ENCODE measurements at places on chromosomes 3 and 15.

DNA sequence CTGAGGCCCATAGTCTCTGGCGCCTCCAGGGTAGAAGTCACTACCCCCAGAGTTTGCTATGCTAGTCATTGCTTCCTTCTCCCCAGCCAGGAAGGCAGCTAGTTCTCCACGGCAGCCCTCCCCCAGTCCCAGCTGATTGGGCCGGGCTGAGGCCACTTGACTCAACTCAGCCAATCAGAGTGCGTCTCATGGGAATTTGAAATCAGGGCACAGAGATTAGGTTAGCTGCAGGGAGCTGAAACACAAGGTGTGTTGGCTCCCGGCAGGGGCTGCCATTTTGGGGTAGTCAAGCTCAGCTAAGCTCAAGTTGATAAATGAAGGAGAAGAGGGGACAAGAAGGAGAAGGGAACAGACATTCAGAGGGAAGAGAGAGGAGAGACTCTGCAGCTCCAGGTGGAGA, 32.8 kb downstream of the LINGO1 start:
- no peak for DNase-seq

DNA sequence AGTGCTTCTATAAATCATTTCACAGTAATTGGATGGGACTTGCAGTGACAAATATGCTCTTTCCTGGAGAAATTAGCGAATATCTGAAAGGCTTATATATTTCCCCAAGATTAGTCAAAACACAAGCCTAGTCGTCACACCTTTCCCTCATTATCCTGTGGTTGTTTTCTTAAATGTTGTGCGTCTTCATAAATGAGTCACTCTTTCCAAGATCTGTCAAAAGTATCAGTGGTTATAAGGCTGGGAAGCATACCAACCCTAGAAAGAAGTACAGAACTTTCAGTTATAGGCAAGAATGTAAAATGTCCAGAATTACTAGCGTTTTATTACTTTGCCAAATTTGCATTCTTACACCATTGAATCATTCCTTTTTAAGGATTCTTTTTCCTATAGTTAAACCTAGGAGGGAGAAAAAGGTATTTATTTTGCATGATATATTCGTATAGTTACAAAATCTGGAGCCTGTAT, 33.6 kb downstream of the TMEM212 start:
- no peak for DNase-seq

DNA sequence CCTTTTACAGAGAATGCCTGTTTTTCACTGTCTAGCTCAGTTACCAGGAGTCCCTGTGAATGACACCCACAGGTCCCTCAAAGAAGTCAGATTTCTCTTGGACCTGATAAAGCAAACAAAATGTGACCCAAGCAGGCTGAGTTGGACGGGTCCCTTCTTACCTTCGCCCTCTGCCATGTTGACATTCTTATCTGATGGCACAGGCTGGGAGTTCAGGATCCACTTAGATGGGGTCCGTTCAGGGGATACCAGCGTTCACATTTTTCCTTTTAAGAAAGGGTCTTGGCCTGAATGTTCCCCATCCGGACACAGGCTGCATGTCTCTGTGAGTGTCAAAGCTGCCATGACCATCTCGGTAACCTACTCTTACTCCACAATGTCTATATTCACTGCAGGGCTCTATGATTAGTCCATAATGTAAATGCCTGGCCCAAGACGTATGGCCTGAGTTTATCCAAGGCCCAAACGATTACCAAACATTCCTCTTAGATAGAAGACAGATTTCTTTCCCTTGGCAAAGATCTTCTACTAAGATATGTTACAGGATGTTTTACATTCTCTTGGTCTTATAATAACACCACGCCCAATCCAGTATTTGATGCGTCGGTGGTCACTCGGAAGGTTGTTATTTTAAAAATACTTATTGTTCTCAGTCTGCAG, 179.1 kb downstream of the THSD4 start:
- no peak for DNase-seq

DNA sequence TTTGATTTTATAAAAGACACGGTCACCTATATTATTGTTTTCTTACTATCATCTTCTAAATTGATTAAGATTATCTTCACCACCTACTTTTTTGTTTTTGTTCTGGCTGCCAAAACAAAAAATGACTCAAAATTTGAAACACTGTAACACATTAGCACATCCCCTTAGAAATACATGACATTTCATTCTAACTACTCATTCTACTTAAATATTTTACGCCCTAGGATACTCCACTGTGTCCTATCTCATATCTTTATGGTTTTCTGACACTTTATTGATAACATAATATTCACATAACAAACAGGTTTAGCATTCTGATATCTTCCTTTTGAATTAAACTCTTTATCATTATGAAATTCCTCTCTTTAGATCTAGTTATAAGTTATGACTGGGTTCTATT, 656.2 kb downstream of the GBE1 start:
- DNase-seq, result no peak

DNA sequence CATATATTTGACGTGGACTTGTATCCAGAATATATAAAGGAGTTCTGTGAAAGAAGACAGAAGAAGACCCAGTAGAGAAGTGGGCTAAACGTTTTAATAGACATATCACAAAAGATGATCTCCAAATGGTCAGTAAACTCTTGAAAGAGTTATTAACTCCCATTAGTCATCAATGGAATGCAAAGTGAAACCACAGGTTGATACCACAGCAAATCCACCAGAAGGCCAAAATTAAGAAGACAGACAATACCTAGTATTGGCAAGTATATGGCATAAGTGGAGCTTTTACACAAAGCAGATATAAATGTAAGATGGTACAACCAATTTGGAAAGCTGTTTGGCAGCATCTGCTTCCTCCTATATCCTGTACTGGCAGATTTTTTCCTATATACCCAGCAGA, 6.0 kb downstream of the SPATA16 start:
- no peak for DNase-seq

GRCh38 chr15:77608774-77609173, 23.9 kb downstream of the LINGO1 start:
- DNase-seq, result no peak

DNA sequence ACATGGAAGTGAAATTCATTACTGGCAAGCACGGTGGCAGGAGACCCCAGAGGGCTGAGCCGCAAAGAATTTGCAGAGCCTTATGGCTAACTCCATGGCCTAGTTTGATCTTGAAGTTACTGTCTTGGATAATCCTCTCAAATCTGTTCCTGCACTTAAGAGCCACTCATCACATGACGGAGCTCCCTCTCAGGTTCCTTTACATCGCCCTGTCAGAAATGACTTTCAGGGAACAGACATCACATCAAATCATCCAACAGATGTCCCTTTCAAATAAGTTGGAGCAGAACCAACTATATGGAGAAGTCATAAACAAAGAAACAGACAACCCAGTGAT, 328.8 kb upstream of the THBS1 start:
- DNase-seq, result no peak

DNA sequence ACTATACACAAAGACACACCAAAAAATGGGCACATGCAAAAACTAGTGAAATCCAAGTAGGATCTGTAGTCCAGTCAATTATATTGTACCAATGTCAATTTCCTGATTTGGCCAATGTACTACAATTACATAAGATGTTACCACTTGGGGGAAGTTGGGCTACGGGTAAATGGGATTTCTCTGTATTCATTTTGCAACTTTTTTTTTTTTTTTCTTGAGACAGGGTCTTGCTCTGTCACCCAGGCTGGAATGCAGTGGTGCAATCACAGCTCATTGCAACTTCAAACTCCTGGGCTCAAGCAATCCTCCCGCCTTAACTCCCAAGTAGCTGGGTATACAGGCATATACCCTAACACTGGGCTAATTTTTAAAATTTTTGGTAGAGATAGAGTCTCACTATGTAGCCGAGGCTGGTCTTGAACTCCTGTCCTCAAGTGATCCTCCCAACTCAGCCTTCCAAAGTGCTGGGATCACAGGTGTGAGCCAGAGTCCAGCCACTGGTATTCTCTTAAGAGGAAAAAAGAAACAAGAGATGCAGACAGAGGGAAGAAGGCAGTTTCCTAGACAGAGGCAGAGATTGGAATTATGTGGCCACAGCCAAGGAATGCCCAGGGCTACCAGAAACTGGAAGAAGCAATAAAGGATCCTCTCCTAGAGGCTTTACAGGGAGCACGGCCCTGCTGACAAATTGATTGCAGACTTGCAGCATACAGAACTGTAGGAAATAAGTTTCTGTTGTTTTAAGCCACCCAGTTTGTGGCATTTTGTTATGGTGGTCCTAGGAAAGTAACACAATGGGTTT, 33.3 kb downstream of the TFDP2 start:
- no peak for DNase-seq

DNA sequence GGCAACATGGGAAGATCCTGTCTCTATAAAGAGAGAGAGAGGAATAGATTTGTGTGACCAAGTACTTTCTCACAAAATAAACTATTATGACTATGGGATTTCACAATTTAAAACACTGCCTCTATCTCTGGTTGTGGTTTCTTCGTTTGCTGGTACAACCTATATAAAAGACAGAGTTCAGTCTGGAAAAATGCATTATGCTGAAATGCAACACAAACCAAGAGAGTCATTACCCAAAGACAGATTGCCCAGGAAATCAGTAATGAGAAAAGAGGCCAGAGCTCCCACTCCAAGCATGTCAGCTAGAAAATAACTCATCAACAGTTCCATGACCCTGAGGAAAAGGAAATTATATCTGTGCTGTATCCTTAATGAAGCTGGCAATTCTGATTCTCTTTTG, 23.2 kb downstream of the GPR176 start:
- no peak for DNase-seq

DNA sequence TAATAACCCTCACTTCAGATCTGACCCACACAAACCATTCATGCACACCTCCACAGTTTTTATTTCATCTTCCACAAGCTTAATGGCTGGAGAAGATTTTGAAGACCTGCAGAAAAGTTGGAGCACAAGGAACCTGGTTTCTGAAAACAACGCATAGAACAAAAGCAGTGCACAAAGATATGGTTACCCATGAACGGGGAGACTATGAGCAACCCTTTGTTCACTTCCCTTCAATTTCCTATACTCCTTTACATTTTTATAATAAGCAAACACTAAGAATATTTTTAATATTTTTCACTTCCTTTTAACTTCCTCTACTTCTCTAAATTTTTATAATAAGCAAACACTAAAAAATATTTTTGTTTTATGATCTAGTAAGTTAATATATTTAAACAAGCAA, 103.5 kb upstream of the UBE2E2 start:
- no peak for DNase-seq

GRCh38 chr3:15303728-15304127, 28.7 kb downstream of the SH3BP5 start:
- no peak for DNase-seq

GRCh38 chr3:150428562-150428961, 20.5 kb downstream of the TSC22D2 start:
- no peak for DNase-seq

DNA sequence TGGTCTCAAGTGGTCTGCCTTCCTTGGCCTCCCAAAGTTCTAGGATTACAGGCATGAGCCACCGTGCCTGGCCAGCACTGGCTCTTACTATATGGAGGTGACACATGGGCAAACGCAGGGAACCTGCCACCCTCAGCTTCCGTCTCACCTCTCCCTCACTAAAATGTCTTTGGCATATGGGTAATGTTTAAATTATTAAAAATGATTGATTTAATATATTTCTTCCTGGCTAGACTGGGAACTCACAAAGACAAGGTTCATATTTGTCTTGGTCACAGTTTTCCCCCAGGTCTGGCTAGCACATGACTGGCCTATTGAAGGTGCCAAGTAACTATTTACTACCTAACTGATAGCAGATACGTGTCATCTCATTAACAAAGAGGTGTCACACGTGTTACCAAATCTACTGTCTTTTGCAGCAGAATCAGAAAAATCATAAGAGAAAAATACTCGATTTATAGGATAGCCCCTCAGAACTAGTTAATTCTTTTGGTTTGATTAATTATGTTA, 48.2 kb downstream of the SYNM start:
- no peak for DNase-seq

DNA sequence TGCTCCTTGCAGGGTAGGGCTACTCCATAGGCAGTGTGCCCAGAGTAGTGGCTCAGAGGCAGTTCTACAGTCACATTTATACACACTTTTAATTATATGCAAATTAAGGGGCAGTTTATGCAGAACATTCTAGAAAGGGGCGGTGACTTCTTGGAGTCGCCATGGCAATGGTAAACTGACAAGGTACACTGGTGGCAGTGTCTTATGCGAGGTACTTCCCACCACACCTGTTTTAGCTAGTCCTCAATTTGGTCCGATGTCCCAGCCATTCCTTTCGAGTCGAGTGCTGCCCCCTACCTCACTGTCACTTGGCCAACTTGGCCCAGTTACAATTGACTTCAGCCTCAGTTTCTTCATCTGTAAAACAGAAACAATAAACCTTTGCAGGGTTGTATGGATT, 3.8 kb upstream of the IRAK2 start:
- DNase-seq, result no peak

- no peak for DNase-seq
Measured at GRCh38 chr3:172467170-172467824, 19.0 kb upstream of the GHSR start.

GRCh38 chr3:128226186-128226725, 73.0 kb downstream of the EEFSEC start:
- DNase-seq, result no peak

DNA sequence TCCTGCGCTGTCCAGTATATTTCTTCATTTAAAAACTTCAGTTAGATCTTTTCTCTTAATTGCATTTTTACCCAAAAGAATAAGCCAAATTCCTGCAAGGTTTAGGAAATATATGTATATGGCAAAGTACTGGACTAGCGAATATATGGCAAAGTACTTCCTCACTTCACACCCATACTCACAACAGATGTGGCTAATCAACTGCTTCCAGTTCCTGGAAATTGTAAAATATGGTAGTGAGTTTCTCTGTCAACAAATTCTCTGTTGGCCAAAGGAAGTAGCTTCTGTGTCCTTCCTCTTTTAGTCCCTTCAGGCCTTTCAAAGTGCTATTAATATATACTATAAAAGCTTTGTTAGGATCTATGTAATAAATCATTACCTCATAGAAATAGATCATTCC, 22.0 kb downstream of the GPR15 start:
- DNase-seq, result no peak

- no peak for DNase-seq
Measured at GRCh38 chr3:40939741-40940130, 259.6 kb upstream of the CTNNB1 start.

DNA sequence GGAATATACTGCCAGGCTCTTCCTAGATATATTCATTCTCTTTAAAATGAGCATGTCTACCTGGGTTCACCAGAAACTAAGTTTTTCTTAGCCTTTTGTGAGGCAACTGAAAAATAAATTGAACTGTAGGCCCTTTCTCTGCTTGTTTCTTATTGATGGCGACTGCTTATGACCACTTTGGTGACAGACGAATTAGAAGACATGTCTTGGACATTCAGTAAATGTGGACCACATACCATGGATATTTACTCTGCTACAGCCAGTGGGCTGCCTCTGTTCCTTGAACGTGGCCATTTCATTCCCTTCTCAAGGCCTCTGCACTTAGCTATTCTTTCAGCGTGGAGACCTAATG, 603 bp upstream of the SELENOK start:
- DNase-seq, result peak; percentile 12

GRCh38 chr3:193948459-193948858, 187.5 kb upstream of the HES1 start:
- no peak for DNase-seq
